Naive thymus-derived CD4-positive, alpha-beta T cell (primary cell): ENCODE measurements at places on chromosomes 13 and 19. TPM values are rescaled to one million over a fixed set of nuclear protein-coding genes. Genes with fewer than 3 reads are reported as not detected.
A peak's percentile ranks its signal among the peaks of the same experiment; 100 is the strongest.

The S1PR4 gene
- 238 TPM for total RNA-seq

The RXFP2 gene
- not detected in 2 replicates for total RNA-seq

The KBTBD7 gene
- total RNA-seq: 3.7 TPM

The CATSPERD gene
- total RNA-seq: not detected

The PCSK4 gene
- 10.8 TPM for total RNA-seq

The CEACAM8 gene
- total RNA-seq: 0.59 TPM

The CGB5 gene
- not detected for total RNA-seq

The ZNF865 gene
- 15.3 TPM for total RNA-seq

The KLF1 gene
- not detected for total RNA-seq

The URAD gene
- not detected in 2 replicates for total RNA-seq

- no peak for DNase-seq
Measured at GRCh38 chr13:52884429-52885010, 36.1 kb upstream of the PCDH8 start.

GRCh38 chr13:85993567-85993966, 194.3 kb upstream of the SLITRK6 start:
- no peak for DNase-seq

DNA sequence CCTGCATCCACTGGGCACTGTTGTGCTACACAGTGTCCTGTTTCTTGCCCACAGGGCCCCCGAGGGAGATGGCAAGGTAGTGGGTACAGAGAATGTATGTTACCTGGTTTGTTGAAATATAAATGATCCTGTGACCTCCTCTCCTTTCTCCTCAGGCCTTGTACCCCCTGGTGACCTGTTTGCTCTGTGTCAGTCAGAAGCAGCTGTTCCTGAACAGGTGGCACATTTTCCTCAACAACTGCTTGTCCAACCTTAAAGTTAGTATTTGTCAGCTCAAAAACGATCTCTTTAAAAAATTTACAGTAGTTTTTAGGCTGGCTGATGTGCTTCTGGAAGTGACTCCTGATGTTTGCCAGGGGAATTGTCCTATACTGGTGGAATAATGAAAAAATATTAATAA, 105.1 kb downstream of the FRY start:
- DNase-seq: no peak

DNA sequence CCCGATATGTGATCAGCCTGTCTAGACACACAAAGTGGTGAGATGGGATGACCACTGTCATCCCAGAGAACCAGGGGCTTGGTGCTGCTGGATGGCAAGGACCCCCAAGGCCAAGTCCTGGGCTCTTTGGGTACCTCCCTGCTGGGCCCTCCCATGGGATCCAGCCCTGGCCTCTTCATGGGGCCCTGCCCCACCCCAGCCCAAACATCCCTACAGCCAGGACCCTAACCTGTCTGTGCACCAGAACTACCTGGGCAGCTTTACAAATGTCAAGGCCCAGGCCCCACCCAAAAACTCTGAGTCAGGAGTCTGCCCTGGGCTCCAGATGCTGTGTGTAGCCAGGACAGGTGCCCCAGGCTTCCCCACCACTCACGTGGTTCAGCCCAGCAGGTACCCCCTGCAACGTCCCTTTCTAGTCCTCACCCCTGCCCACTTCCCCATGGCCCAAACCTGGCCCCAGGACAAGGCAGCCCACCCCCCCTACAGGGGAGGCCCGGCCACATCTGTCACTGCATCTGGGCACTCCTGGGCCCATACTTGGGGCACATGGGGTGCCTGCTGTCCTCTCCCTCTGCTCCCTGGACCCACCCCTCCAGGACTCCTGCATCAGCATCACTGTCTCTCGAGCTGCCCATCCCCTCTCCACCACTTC, 233.5 kb downstream of the TUBA3C start:
- no peak for DNase-seq

DNA sequence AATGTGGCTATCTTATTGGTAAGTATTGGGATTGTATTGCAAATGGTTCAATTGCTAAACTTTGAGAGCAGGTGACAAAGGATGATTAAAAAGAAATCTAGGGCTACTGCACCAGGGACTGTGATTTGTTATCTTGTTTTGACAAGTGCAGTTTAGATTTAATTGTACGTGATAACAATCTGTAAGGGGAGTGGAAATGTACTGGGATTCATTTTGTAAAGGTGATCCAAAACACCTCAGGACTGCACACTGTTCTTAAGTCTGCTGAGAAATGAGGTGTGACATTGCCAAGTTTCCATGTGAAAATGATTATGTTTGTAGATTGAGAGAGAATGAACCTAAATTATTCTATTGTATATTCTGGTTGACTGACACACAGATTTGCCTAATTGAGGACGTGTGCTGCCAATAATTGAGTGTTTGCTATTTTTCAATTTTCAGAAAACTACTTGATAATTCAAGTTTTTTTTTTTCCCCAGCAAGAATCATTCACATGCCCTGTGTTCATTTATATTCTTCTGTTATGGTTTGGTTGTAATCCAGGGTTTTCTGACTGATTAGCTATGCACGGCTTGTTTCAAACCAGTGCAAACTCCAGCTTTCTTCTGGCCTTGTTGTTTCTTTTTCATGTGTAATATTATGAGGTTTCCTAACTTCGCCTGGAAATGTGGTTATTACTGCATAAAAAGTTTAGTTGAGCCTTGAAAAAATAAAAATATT, 308.0 kb downstream of the OLFM4 start:
- DNase-seq: no peak

- no peak for DNase-seq
Measured at GRCh38 chr13:111548301-111548700, 227.9 kb downstream of the TEX29 start.

GRCh38 chr19:16367261-16367683, 42.6 kb downstream of the KLF2 start:
- DNase-seq: peak; percentile 82

DNA sequence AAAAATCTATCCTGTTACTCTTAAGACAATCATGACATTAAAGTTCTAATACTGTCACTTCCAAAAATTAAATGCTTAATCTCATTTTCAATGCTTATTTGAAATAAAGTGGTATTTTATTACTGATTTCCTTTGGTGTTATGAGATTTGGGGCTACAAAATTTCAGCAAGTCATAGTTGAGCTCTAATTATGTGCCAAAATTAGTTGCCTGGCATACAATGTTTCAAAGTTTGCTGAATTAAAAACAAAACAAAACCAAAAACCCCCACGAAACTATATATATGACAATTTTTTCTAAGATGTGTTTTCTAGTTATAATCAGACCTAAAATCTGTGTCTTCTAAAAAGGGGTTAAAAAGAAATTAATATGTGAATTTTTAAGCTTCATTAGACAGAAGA, 62.2 kb downstream of the KCNRG start:
- DNase-seq: no peak

GRCh38 chr13:49410477-49410876, 33.4 kb downstream of the CAB39L start:
- DNase-seq: no peak

DNA sequence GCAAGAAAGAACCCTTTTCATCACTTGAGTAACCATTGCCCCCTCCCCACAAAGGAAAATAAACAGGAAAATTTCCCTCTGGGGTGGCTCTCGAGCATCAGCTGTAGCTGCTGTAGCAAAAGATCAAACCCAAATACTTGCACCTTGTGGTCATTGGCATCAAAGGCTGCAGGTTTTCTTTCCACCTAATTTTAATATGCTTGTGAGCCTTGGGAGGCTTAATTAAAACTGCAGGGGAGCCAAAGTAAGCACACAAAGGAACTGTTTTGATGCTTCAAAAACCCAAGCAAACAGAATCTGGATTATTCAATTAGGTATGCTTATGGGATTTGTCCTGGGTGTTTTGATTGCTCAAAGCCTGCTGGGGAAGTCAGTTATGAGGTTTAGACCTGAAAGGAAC, 119.5 kb downstream of the SHISA2 start:
- no peak for DNase-seq

- DNase-seq: no peak
Measured at GRCh38 chr13:87536899-87537298, 134.3 kb upstream of the SLITRK5 start.

DNA sequence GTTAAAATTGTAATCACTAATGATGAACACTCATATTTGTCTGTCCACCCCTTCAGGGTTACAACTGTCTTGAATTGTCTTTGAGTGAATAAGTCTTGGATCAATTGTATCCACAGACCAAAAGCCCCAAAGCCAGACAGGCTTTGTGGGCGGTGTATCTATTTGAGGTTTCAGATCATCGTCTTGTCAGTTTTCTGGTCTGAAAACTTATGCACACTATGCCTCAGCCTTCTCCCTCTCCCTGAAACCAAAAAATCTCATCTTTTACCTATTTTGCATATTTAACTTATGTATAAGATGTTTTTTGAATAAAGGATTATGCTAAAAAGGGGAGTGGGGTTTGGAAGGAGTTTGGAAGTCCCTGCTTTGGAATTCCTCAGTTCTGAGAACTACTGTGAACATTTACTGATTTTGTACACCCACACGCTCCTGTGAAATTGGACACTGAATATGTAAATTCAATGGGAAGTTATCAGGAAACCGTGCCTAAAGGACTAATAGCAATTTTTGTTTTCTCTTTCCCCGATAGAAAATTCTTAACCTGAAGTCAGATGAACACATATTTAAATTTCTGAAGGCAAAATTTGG, 52.1 kb downstream of the DPY19L3 start:
- DNase-seq: no peak

GRCh38 chr13:48400850-48401291, 12.0 kb downstream of the LPAR6 start:
- DNase-seq: no peak

DNA sequence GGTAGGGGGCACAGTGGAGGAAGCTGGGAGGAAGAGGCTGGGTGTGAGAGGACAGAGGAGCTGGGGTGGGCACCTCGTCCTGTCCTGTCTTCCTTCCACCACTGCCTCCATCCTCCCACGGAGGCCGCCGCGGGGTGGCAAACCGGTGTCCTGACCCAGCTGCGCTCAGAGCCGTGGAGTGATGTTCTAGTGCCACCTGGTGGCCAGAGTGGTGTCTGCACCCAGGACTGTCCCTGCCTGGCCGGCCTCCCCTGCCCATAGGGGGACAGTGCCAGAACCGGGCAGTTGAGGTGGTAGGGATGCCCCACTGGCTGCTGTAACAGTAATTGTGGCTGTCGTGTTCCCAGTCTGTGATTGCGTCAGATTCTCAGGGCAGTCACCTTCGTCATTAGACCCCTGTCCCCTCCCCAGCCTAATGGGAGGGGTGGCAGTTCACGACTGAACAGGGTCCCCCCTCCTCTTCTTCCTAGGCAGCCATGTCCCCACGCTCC, 11.1 kb upstream of the ARRDC2 start:
- peak; percentile 79 for DNase-seq

- DNase-seq: no peak
Measured at GRCh38 chr19:1262623-1263123, 6.5 kb upstream of the CIRBP start.

GRCh38 chr19:12052091-12052496, 667 bp downstream of the ZNF878 start:
- no peak for DNase-seq

GRCh38 chr19:38710928-38711725, 33.1 kb downstream of the CAPN12 start:
- DNase-seq: no peak

GRCh38 chr19:42422092-42422900, 4.9 kb downstream of the LIPE start:
- DNase-seq: no peak

GRCh38 chr19:45250832-45251451, at the start of gene MARK4:
Gene MARK4, plus strand, starts transcription at chr19:45251271. Its CDS starts 318 bp downstream, at chr19:45251589.
- peak; percentile 50 for DNase-seq

- no peak for DNase-seq
Measured at GRCh38 chr13:95494082-95494681, 58.3 kb upstream of the CLDN10 start.

GRCh38 chr19:45790942-45791341, 1.7 kb downstream of the DMWD start:
- DNase-seq: peak; percentile 51

- no peak for DNase-seq
Measured at GRCh38 chr13:61275251-61275650, 140.4 kb downstream of the PCDH20 start.

GRCh38 chr13:26784704-26785639, 24.4 kb upstream of the GPR12 start:
- DNase-seq: no peak

GRCh38 chr19:41847351-41848105, 2.7 kb downstream of the DMRTC2 start:
- DNase-seq: no peak

DNA sequence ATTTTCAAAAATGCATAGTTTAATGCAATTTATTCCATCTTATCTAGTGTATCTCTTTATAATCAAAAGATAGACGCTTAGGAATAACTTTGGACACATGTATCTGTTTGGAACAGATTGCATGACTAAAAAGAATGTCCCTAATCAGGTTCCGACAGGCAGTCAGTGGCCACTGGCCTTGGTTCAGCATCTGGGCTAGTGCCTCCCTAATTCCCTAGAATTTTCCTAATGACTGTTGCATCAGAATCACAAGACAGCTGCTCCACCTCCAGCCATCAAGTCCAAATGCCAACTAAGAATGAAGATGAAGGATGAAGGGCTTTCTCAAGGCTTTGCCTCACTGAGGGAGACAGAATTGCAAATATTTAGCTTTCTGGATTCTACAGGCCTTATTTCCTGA, 173.8 kb downstream of the EFNB2 start:
- DNase-seq: no peak

GRCh38 chr13:80706164-80706471, 365.2 kb upstream of the SPRY2 start:
- DNase-seq: no peak

DNA sequence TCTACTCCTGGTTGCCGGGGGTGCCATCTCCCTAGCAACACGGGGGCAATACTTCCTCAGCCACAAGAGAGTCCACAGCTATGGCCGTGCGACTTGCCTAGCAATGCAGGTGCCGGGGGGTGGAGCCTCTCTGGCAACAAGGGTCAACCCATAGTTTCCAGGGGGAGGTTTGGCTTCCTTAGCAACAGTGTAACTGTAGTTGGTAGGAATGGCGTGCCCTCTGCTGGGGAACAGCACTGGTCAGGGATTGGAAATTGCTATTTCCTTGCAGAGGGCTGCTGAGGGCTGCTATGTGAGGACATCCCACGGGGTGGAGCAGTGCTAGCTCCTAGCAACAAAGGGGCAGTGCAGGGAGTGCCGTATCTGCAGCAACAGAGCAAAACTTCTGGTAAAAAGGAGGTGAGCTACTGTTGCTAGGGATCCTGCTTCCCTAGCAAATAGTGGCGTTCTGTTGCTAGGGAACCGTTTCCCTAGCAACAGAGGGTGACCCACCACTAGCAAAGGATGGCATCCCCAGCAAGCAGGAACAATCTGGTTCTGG, 7.0 kb upstream of the TMC4 start:
- DNase-seq: no peak

DNA sequence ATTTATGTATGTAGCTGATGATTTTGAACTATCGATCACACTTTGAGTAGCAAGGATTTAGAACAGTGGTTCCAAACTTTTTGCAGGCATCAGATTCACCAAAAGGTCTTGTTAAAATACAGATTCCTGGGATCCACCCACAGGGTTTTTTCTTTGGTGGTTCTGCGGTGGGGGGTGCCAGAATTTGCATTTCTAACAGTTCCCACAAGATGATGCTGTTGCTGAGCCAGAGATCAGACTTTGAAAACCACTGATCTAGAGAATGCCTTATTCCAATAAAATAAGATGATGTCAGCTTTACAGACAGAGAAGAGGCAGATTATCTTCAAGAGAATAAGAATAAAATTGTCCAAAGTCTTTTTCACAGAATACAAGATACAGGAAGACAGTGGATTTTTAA, 80.9 kb upstream of the SHISA2 start:
- DNase-seq: no peak

GRCh38 chr13:42345367-42345766, 73.4 kb downstream of the AKAP11 start:
- no peak for DNase-seq
